ENCODE measurements at places on chromosomes 1 and 21. TPM values are rescaled to one million over a fixed set of nuclear protein-coding genes. Genes with fewer than 3 reads are reported as not detected.

Gene CD1B
- total RNA-seq = not detected

Gene UBE2U
- total RNA-seq = not detected

Gene PIK3C2B
- 40.7 TPM for total RNA-seq

Gene GBP4
- 3.6 TPM for total RNA-seq

Gene PRSS38
- not detected for total RNA-seq
